Stimulated activated CD8-positive, alpha-beta memory T cell treated with anti-CD3 and anti-CD28 coated beads, Interleukin-2, amount 100 ng/mL, for 48 hours (primary cell): ENCODE measurements at places on chromosomes 3 and 15.

GRCh38 chr15:101089579-101090427 is 162.0 kb downstream of the CHSY1 start:
- DNase-seq: no peak

- DNase-seq: no peak
These were observed 448 bp upstream of the KBTBD12 start for GRCh38 chr3:127914584-127914983.

DNA sequence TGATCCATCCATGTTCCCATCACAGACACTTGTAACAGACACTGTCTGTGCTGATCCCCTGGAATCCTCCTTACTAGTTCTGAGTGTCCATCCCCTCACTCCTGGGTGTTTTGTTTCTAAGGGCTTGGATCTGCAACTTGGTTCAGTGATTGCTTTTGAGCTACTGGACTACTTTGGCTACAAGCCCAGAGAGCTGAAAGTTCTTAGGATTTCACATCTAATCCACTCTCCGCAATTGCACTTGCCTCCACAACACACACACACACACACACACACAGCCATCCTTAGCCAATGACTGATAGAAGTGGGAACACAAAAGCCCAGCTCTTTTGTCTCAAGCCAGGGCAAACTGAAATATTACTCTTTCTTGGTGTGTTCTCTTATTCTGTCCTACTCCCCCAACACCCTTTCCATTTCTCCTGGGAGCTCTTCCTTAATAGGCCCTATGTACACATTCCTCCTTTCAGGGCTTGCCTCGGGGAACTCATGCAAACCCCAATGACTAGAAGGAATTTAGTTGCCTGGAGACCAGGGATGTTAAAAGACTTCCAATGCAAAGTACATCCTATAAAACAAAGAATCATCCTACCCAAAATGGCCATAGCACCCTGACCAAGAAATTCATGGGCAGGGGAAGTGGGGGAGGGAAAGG is 206.1 kb upstream of the UBE2E2 start:
- no peak for DNase-seq

GRCh38 chr15:58590926-58591325 is 158.6 kb downstream of the ADAM10 start:
- no peak for DNase-seq

DNA sequence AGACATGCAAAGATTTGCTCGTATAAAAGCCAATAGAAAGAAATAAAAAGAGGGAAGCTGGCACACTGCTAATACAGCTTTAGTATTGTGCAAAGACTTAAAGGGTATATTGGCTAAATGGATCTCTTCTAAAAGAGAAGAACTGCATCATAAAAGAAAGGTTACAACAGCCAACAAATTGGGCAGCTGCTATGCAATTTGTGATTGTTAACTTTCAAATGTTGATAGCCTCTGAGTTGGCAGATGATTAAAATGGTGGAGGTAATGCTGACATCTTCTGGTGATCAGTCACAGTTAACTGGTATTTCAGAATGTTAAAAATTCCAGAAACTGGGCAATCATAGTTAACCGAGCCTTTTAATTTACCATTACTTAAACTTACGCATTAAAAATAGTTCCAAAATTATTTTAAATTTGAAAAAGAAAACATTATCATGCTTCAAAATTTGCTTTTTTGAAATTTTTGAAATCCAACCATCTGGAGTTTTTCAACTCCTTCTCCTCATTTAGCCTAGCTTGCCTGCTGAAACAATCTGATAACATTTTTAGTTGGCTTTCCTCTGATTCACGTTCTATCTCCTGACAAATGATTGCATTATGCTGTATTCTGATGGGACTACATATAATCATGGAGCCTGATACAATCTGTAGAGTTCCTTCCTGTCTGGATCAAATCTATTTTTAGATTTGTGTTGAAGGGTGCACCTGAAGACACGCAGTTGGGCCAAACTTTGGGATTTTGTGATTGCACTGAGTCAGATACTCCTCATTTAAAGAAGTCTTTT is 144.0 kb upstream of the PDZRN3 start:
- no peak for DNase-seq

DNA sequence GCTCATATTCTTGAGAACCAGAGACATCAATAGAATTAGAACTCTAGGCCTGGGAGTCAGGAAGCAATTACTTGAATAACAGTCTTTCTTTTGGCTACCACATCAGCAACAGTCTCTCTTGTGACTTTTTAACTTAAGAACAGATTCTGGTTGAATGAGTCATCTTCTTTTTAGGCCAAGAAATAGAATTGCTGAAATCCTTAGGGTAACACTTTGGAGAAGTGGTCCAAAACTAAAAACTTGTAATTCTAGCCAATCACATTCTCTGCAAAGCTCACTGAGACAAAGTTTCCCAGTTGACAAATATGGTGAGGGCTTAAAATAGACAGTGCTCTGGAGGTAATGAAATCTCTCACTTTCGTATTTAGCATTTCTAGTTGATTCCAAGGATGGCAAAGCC is 238.0 kb downstream of the SHOX2 start:
- DNase-seq: no peak

- no peak for DNase-seq
These were observed 15.1 kb upstream of the ARID3B start for GRCh38 chr15:74525945-74526344.

DNA sequence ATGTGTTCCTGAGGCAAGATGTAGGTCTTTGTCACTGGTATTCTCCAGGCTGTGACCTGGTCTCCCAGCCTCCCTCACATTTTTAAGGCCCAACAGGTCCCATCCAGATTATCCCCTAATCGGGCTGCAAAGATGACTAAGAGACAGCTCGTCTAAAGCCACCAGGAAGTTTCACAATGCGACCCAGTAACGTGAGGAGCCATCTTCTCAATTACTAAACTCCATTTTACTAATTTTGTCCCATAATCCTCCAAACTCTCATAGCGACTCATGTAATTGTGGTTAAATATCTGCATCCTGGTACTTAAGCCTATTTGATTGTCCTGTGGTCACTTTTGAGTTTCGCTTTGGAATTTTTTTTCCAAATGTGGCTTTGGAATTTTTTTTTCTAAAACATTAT is 8.7 kb upstream of the PLA2G4F start:
- no peak for DNase-seq

- no peak for DNase-seq
These were observed 64.4 kb upstream of the TBC1D5 start for GRCh38 chr3:17806876-17807275.

- DNase-seq: no peak
These were observed 64.9 kb downstream of the CMSS1 start for GRCh38 chr3:99882436-99883137.

GRCh38 chr3:66038384-66038725 is 363 bp downstream of the MAGI1 start:
- no peak for DNase-seq

DNA sequence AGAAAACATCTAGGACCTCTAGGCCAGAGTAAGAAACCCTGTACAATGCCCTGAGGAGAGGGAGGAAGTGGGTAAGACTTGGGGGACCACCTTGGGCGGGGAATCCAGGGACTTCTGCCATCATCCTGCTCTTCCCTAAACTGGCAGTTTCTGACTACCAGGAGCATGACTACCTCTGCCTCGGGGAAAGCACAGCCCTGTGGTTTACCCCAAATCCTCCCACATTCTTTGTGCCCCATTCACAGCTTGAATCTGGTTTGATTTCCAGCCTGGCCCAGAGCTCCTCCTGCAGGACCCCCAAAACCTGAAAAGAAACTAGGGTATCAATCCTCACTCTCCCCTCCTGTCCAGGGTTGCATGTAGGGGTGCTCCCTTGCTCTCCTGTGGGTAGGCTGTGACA is 4.7 kb downstream of the C3orf18 start:
- no peak for DNase-seq

DNA sequence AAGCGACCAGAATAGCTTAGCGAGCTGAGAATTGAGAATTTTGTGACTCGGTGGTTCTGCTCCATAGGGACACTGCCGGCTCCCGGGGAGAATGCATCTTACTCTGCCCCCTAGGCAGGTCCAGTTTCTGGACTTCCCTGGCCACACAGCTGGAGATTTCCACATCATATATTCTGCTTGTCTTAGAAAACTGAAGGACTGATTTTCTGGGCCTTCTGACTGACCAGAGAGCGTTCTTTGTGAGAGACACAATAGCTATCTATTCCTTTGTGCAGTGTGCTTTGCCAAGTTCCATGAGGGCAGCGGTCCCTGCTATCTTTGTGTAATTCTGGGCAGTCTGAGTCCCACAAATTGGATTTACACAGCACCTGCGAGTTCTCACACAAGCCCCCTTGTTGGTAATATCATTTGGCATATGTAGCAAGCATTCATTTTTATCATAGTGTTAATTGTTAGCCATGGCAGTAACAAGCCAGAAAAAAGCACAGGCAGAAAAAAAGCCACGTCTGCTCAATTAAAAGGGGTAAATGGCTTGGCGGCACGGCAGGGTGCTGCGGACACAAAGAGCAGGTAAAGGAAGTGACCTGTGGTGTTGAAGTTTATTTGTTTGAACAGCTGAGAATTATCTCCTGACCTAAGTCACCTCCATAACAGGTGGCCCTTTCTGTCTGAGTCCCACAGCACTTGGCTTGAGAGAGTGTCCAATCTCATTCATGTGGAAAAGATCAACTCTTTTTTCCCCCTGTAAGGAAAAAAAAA is 688.7 kb downstream of the TUSC7 start:
- no peak for DNase-seq

DNA sequence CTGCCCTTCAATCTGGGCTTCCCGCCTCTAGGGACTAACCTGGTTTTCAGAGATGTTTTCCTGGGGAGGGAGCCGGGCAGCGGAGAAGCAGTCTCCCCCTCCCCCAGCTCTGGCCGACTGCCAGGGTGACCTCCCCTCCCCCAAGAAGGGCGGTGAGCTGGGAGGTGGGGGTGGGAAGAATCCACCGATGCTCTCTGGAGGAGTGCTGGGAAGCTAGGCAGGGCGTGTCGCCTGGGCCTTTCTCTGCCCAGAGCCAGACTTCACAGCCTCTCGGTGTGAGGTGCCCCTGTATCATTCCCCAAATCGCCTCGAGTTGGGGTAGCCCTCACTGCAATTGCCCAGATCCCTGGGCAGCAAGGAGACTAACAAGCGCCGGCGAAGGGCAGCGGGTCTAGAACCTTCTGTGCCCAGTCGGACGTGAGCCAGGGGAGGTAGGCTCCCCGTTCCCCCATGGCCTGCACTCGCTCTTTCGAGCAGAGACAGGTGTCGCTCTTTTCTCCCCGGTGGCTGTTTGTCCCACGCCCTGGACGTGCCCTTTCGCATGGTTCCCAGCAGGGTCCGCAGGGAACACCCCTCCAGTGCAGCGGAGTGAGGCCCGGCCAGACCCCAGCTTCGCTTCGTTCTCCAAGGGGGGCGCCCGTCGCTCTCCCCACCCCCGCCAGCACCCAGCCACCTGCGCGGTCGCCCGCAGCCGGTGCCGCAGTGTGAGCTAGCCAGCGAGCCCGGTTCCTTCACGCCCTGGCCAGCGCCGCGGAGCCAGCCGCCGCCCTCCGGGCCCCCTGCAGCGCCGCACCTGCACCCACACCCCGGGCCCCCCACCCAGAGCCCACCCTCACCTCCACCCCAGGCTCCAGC is 1.1 kb downstream of the RAB6B start:
- no peak for DNase-seq

DNA sequence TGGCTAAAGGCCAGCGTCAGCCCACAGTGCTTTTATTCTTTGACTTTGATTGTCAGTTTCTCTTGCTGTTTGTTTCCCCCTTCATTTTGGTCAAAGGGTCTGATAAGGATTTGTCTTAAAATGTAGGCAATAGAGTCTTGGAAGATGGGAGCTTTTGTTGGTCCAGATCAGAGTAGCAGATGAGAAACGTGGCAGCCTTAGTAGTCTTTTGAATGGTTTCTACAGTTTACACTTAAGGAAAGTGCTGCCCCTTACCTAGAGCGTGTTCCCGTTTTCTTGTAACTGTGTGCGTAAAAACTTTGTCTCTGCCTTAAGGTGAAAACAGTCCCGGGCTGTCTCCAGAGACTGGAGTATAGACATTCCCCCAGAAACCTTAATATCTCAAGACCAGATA is 630 bp downstream of the LXN start:
- DNase-seq: no peak

- DNase-seq: no peak
These were observed 84.7 kb downstream of the NCEH1 start for GRCh38 chr3:172626021-172626640.

GRCh38 chr15:34239151-34239808 is 14.5 kb downstream of the EMC4 start:
- no peak for DNase-seq

DNA sequence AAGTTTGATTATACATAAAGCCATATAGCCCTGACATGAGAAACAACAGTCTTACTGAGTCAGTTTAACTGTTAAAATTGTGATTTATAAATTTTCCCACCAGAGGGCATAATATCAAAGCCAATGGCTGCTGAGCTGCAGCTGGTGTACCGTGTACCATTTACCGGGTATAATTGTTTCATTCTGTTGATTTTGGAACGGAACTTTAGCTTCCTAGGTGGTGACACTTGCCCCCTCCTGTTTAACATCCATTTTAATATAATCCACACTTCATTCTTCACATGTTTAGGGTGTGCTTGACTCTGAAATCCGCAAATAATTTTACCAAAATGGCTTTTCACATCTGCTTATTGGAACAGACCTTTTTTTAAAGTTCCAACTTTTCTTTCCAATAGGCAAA is 72.8 kb downstream of the SLC9A9 start:
- no peak for DNase-seq

- no peak for DNase-seq
These were observed 630 bp upstream of the EFCAB12 start for GRCh38 chr3:129429080-129429451.

DNA sequence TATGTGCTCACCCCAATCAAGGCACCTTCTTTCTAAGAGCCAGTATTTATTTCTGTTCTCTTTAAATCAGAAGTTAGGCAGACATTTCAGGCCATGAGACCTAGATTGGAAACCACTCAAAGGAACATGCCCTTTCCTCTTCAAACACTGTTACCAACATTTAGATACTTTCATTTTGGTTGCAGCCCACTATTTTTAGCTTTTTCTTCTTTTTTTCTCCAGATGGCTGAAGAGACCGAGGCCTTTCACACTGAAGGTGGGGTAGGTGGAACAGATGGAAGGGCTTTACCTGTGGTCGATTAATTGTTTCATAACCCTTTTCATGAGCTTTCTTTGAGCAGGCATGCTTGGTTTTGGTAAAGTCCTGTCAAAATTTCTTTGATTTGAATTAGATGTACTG is 10.9 kb upstream of the LZTFL1 start:
- no peak for DNase-seq

DNA sequence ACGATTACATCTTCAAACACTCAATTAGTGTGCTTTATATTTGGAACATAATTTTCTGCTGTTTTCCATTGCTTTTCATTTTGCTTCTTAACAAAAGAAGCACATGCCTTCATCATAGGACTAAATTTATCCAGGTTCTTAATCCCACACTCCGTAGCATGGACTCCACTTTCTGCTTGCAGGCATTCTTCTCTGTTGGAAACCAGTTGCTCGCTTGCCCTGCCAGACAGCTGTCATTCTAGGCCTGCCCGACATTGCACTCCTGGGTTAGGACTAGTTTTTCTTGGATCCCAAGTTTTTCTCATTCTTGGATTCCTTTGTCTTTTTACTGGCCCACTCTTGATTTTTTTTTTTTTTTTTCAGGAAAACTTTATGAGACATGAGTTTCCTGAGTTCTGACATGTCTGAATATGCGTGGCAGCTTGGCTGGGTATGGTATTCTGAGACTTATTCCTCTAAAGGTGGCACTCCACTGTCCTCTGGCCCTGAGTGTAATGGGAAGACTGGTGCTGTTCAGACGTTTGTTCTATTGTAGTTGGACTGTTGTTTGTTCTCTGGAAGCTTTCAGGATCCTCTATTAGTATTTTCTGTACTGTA is 6.3 kb upstream of the ATP1B3 start:
- DNase-seq: no peak

- DNase-seq: no peak
These were observed 60.1 kb downstream of the CAPN3 start for GRCh38 chr15:42419369-42419768.
